ENCODE measurements at places on chromosomes 3 and 15.

DNA sequence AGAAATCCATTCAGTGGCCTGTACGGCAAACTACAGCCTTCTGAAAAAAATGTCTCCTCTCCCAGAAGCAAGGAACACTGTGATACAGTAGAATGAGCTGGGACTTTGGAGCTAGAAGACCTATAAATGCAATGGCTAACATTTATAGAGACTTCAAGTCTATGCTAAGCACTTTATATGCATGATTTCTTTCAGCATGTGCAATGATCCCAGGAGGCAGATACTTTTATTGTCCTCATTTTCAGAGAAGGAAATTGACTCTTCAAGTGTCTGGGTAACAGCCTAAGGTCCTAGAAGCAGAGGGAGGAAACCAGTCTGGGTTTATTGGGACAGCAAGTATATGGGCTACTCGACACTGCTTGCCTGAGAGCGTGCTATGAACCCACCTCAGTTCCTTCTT lies 140.9 kb downstream of the ALDH1A2 start:
- no peak for DNase-seq

GRCh38 chr15:26901041-26901440 lies 34.2 kb downstream of the GABRA5 start:
- no peak for DNase-seq

GRCh38 chr3:63354160-63354559 lies 76.1 kb downstream of the SYNPR start:
- DNase-seq: no peak

DNA sequence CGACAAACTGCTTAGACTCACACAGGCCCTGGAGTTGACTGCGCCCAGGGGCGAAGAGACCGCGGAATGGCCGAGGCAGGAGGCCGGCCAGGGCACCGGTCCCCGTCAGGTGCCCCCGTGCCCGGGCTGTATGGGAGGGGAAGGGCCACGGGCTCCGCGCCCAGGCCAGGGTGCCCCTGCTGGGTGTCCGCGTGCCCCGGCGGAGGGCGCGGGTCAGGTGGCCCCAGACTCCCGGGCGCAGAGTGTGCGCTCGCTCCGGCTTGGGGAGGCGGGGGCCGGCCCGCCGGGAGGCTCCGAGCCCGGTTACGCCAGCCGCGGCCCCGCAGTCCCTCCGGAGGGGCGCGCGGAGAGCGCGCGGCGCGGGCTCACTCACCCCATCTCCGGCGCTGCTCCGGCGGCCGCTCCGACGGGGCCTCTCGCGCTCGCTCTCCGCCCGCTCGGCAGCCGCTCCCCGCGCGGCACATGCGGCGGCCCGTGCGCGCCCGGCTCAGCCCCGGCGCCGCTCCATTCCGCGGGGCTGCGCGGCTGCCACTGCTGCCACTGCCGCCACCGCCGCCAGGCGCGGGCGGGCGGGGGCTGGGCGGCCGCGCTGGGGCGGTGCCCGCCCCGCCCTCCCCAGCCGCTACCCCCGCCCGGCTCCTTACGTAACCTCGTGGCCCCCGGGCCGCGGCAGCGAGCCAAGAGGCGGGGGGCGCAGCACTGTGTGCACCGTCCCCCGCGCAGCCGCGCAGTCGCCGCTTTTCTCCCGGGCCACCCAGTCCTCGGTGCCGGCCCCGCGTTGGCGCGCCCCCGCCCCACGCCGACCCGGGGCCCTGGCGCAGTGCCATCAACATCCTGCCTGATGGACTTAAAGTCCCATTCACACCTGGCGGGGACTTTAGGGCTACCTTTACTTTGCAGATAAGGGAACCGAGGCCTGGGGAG lies at the start of gene HOMER2:
HOMER2 (minus strand) TSS at position 563 of the 924 bp plus-strand sequence; CDS start at position 378, 185 bp downstream.
- DNase-seq: no peak

DNA sequence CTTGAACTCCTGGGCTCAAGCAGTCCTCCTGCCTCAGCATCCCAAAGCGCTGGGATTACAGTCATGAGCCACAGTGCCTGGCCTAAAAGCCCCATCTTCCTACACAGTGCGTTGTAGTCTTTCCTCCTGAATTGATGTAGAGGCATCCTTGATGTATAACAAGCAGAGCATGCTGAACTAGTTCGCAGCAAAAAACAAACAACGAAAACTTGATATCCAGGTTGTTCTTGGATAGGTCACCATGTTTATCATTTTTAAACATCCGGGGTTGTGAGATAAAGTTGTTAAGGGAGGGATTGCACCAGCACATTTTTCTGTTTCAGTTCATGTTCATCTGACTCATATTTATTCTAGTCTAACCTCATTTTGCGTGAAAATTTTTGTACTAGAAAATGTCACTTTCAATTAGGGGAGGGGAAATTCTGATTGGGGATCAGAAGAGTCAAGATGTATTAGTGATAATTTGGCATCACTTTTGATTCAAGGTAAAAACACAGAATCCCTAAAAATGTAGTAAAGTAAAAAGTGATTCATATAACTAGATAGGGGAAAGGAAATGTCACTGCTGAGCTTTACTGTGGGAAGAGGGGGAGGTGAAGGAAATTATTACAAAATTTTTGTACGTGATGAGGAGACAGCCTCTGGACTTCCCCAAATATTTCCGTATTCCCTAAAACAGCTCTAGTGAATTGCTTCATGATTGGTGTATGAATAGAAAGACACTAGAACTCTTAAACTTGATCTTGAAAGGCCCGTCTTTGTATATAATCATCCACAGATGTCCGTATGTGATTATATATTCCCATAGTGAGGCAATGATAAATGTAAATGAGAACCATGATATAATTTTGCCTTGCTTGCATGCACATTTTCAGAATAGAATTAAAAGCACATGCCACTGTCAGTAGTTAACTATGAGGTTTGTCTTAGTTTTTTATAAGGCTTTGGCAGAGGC lies 22.9 kb downstream of the RAB8B start:
- DNase-seq: no peak

GRCh38 chr3:37324131-37324530 lies 149.7 kb upstream of the LRRFIP2 start:
- DNase-seq: no peak

GRCh38 chr15:24678485-24678884 lies 2.9 kb downstream of the NPAP1 start:
- DNase-seq: no peak

DNA sequence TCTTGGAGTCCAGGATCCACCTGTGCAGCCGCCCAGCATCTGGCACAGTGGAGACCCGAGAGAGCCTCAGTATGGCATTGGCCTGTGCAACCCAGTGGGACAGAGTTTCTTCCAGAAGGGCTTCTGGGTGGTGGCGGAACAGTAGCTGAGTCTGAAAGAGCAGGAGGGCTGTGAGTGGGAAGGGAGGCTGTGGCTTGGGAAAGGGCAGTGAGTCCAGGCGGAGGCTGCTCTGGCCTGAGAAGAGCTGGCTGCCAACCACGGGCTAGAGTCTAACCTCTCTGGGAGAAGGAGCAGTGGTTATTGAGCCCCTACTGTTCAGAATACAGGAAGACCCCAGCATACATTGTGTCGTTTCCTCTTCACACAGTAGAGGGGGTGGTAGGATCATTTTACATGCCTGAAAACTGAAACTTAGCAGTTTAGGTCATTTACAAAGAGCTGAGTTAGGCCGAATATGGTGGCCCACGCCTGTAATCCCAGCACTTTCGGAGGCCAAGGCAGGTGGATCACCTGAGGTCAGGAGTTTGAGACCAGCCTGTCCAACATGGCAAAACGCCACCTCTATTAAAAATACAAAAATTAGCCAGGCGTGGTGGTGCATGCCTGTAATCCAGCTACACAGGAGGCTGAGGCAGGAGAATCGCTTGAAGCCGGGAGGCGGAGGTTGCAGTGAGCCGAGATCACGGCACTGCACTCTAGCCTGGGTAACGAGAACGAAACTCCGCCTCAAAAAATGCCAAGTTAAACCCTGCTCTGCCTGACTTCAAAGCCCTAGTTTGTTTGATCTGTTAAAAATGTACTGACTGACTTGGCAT lies 3.2 kb downstream of the AEN start:
- no peak for DNase-seq

DNA sequence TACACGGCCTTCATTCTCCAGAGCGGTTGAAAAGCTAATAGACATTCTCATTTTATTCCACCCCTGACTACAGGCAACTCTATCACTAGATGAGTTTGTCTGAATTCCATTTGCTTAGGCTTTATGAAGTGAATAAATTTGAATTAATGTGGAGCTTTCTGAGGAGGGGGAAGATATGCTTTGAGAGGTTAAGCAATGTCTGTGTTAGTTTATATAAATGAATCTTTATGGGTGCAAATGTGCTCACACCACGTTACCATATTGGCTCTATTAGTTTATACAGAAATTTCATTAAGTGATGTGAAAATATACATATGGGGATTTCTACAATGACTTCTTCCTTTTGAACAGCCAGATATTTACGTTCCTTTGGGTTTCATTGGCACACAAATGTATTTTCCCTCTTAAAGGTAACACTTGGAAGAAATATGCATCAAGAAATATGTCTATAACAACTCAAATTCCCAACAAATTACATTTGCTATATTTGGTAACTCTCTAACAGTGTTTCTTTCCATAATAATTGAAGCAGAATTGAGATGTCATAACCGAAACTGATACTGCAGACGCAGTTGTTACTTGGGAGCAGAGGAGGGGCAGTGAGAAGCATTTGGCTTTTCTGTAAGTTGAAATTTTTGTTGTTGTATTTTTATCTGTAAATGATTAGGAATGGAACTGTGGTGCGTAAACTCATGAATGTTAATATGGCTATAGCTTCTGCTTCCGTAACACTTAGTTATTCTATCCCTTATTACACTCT lies 359.4 kb downstream of the CACNA2D3 start:
- no peak for DNase-seq

- DNase-seq: no peak
These were observed 88.8 kb downstream of the EPHB1 start for GRCh38 chr3:134883697-134884385.

DNA sequence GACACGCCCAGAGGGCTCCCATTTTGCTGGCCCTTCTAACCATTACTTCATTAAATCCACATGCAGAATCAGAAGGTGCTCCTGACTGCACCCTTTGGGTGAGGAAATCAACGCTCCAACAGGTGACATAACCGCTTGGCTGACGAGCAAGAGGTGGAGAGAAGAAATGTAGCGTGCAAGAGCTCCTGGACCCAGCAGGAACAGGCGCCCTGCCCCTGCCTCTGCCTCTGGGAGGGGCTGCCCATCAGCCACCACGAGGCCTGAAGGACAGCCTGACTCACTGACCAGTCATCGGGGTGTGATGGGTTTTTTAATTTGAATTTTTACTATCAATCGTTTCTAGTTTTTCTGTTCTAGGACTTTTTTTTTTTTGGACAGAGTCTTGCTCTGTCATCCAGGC lies 218.2 kb downstream of the ADAMTS17 start:
- no peak for DNase-seq

- DNase-seq: no peak
These were observed 77.6 kb downstream of the CCK start for GRCh38 chr3:42188376-42188775.

DNA sequence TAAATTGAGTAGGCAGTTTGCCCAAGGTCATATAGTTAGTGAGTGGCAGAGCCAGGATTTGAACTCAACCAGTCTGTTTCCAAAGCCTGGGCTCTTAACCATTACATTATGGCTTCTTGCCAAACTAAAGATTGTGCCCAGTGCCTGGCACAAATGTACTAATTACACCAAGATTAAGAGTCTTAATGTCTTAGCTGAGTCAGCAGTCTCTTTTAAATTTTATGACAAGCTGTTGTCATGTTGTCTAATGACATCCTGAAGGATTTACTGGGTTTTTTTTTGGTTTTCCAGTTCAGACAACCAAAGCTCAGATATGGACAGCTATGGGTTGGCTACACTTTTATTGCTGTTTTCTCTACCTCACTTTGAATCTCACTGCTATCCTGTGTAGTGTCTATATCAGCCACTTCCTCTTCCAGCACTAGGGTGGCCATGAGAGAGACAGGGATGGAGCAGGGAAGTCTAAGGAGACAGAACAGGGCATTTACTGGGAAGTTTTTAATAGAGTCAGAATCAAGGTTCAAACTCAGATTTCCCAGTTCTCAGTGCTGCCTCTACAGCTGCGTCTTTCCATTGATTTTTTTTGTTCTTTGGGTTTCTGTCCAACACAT lies 10.5 kb downstream of the FBXL2 start:
- no peak for DNase-seq

GRCh38 chr3:133042778-133043177 lies 4.6 kb downstream of the TMEM108 start:
- DNase-seq: no peak

- DNase-seq: no peak
These were observed 97.6 kb downstream of the FOXP1 start for GRCh38 chr3:71485896-71486295.

DNA sequence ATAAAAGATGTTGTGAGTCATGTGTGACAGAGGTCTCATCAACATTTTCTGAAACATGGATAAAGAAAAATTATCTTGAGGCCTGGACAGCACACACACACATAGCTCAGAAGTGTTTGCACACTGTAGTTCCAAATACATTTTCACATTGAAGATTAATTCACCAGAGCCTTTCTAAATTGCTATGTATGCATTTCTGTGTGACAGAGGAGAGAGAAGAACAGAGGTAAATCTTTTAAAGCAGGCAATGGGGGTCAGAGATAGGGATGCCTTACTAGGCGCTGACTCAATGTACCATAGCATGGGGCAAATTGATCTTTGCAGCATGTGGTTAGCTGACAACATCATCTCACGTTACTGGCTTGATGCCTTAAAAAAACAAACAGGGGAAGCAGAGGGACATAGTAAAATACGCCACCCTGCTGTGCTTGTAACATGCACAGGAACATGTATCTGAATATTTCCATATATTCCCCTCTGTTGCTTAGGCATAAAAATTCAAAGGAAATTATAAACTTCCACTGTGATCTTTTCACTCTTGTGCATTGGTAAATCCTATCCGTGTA lies 7.7 kb downstream of the POU1F1 start:
- DNase-seq: no peak

DNA sequence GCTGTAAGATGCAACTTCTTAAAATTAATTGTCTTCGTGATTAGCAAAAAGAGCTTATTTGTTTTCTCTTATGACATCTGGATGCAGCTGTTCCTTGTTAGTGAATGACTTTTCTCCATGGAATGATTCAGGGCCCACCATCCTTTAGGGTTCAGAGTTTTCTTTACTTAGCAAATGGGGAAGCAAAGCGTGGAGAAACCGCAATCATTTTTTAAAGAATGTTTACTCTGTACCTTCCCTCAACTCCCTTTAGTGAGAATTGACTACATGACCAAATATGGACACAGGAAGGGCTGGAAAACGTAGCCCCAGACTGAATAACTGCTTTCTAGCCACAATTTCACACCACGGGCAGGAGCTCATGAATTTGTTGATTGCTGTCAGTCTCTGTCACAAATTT lies 130.1 kb downstream of the EDEM1 start:
- no peak for DNase-seq

DNA sequence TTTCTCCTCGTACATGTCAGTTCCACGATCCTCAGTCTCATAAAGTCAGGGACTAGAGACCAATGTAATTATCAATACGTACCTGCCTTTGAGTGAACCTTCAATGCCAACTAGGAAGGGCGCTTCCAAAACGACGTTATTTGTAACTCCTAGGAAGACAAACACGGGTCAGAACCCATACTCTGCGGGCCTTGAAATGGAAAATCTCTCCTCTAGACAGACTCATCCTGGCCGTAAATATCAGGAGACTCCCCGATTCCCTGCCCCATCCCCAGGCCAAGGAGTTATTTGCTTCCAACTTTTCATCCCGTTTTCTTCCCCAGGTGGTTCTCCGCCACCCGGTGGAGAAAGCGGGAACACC lies 578 bp downstream of the OIP5 start:
- no peak for DNase-seq

All from stimulated activated CD8-positive, alpha-beta memory T cell treated with anti-CD3 and anti-CD28 coated beads, Interleukin-15, amount 100 ng/mL, for 24 hours (primary cell).